Osteoblast (primary cell): ENCODE measurements at places on chromosomes 4 and X. TPM values are rescaled to one million over a fixed set of nuclear protein-coding genes. Genes with fewer than 3 reads are reported as not detected.

- DNase-seq = no peak
These were observed 146.2 kb downstream of the SPOCK3 start for GRCh38 chr4:167088115-167088514.

DNA sequence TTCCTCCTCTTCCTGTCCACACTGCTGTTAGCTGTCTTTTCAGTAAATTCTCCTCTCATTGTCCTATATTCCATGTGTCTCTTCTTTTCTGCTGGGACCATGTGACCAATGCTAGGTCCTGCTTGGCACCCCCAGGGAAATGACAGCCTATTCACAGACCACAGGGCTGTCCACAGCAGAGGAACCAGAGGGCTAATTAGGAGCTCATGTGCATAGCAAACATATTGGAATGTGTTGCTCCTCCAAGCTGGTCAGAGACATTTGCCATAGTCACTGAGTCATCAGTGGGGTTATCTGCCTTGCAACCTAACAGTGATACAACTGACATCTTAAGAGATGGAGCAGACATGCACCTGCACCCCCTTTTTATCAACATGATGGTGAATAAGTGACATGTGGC is 67.9 kb upstream of the PUDP start:
- peak; percentile 53 for DNase-seq

GRCh38 chr4:13705521-13706041 is 78.1 kb upstream of the BOD1L1 start:
- peak; percentile 9 for DNase-seq

GRCh38 chr4:68987007-68987406 is 35.4 kb upstream of the UGT2A3 start:
- no peak for DNase-seq

GRCh38 chr4:22707390-22707789 is 14.7 kb downstream of the GBA3 start:
- DNase-seq = no peak

DNA sequence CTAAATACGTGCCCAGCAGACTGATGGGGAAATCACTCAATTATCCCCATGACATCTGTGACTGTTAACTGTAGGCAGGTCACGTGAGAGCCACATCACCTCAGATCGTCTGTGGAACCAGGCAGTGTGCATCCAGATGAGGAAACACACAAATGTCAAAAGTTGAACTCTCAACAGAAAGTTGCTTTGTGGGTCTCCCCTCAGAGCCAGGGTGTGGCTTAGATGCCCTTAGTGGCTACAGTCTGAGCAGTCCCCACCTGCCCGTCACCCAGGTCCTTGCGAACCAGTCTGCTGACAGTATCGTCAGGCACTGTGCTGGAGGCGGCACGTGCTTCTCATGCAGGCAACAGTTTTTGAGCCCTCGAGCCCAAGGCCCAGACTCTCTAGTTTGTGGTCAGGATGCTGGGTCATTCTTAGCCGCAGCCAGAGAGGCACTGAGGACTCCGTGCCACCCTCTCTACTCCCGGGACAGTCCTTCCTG is 10.8 kb downstream of the TMEM187 start:
- peak; percentile 34 for DNase-seq

DNA sequence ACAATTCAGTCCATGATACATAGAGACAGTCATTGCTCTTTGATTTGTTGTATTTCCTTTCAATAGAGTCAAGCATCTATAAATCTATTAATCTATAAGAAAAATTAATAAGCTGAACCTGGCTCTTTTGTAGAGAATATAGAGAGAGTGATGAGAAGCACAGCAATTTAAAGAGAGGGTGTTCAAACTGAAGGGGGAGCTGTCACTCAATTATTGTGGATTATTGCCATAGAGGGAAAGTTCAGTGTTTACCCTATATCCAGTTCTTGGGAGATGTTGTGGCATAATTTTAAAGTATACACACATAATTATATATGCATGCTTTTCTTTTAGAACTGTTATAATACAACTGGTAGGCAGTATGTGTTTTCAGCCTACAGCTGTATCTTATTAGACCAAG is 1469.0 kb upstream of the PABPC4L start:
- DNase-seq = no peak

DNA sequence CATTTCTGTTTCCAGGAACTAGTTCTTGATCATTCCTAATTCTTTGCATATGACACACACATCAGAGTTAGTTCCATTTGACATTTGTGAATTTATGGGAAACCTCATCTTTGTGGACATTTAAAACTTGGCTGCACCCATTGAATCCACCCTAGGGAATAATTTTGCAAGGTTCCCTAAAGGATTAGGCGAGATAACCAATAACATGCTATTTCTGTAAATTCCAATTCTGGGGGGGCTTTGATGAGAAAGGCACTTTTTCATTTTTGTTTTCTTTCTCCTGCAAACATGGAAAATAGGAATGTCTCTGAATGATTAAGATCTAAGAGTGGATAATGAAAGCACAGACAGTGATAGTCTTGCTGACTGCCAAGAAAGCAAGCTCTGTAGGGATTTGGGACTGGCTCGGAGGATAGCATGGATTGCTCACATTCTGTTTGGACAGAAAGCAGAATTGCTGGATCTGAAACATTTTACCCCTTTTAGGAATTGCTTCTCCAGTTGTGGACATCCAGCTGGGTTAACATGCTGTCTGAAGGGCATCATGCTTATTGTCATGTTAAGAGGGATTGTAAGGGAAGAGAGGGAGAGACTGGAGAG is 145.1 kb downstream of the NHS start:
- no peak for DNase-seq

DNA sequence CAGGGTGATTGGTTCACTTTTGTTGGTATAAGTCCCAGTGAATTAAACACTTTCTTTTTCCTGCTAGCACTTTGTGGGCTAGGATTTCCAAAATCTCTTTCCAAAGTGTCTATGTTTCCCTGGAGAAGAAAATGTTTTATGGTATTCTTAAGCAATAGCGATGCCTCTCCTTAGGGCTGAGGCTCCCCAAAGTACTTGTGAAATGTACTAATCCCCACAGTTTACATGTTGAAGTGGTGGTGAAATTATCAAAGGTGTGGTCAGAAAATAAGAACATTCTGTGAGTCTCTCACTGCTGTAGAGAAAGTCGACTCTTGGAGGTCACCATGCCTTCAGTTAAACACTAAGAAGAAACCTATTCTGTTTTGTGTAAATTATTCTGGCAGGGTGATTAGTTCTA is 51.5 kb upstream of the AMELX start:
- DNase-seq = no peak

GRCh38 chr4:169791527-169792156 is 33.9 kb upstream of the HPF1 start:
- DNase-seq = peak; percentile 88

GRCh38 chr4:106996490-106996889 is 39.6 kb downstream of the DKK2 start:
- no peak for DNase-seq

DNA sequence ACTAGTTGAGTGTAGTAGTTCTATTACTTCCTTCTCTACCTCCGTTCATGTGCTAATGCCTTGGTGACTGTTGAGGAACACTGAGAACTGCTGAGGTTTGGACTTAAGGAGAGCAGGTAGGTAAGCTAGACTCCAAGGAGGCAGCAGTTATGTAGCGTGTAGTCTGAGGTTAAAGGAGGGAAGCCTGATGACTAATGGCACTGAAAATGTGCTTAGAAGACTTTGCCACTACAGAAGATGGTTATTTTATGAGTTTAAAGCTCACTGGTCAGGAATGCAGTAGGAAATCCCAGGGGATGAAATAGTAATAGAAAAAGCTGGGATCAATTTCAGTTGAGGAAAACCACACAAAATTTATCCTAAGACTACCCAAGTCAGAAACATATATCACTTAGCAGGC is 1077.3 kb downstream of the RAPGEF2 start:
- peak; percentile 42 for DNase-seq

GRCh38 chrX:115324194-115324593 is 34.7 kb downstream of the LUZP4 start:
- DNase-seq = no peak

- no peak for DNase-seq
These were observed 9.6 kb upstream of the NDUFC1 start for GRCh38 chr4:139311909-139312308.

GRCh38 chrX:72373136-72373535 is 67.4 kb upstream of the CITED1 start:
- DNase-seq = no peak

DNA sequence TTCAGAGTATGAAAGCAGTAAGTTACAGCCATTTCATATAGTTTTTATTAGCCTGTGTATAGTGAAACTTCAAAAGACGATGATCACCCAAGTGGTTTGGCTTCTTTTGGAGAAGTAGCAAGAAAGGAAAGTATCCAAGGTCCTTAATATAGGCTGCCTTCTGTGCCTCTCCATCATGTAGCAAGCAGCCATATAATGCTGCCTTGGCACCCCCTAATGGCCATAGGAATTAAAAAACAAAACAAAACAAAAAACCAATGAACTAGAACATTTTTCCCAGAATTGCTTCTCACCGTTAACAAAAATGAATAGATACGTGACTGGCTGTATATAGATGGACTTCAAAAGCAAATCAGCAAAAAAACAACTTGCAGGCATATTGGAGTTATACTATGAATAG is 18.9 kb downstream of the LAMP2 start:
- no peak for DNase-seq

DNA sequence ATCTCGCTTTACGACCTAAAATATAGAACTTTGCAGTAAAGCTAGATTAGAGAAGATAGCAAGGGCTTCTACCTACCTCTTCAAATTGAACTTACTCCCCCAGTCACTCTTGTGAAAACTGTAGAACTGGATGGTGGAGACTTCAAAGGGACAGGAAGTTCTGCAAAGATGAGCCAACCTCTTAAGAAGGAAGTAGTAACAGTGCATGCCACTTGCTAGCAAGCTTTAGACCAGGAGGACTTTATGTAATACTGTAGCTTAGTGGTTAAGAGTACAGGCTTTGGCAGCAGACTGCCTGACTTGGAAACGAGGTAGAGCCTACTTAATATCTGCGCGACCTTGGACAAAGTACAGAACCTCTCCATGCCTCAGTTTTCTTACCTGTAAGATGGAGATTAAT is 27.5 kb upstream of the VBP1 start:
- DNase-seq = no peak

DNA sequence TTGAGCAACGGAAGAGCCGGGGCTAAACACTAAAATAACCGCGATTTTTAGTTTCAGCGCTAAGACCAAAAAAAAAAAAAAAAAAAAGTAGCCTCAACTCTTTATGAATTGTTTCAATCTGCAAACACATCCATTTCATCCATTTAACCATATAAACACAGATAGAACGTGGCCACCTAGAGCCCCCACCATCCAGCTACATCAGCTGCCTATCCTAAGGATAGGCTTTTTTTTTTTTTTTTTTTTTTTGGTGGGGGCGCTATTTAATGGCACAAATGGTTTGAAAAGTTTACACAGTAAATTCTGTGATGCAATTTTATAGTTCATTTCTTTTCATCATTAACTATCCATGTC is 492 bp upstream of the HDAC8 start:
- DNase-seq = no peak

- no peak for DNase-seq
These were observed 47.2 kb upstream of the GK2 start for GRCh38 chr4:79455216-79455615.

DNA sequence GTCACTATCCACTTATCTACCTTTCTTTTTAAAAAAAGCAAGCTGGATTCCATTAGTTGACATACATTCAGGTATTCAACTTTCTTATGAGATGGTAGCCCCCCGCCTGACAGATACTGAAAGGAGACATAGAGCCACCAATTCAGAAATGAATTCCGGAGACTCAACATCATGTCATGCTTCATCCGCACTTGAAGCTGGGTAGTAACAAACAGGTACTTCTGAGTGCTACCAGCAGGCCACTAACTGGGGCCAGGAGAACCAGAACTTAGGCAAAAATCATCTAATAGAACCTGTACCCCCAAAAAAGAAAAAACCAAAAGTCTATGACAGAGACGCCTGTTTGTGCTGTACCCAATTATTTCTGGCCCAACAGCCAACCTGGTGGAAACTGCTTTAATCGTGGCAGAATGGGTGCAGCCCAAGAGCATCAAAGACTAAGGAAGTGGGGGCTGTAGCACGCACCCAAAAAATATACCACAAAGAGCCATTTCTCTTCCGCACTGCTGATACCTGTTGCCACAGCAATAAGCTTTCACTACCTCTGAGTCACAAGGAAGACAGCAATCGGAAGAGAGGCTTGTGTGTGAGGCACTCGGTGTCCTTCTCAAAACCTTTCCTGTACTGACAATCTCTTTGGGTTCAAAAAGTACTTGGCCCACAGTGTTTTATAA is 84.8 kb downstream of the AFAP1 start:
- DNase-seq = peak; percentile 49

GRCh38 chrX:68827256-68827655 is 1.6 kb upstream of the EFNB1 start:
- peak; percentile 49 for DNase-seq

- DNase-seq = no peak
These were observed 168.9 kb upstream of the EDNRA start for GRCh38 chr4:147311956-147312355.

DNA sequence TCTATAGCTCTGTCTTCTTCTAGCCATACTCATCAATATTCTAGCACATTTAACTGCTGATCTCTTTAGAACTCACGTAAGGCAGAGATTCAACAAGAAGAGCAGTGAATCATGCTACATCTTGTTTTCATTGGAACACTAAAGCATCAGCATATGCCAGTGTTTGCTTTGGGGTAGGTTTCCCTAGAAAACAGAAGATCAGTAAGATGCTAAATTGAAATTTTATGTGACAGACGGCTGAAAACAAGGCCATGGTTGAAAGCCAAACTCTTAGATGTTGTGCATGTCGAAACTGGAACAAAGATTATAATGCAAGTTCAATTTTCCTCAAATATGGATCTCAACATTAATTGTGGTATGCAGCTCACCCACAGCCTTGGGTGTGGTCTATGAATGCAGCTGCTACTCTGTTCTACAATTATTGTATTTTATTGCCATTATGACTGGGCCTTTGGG is 107.6 kb downstream of the PDLIM5 start:
- DNase-seq = no peak

The TEX13D gene
- not detected in 2 replicates for total RNA-seq

The RTL5 gene
- total RNA-seq = 2.1 and 2.2 TPM in 2 replicates

The GABRE gene
- total RNA-seq = 32.1 and 33.3 TPM in 2 replicates

The ARMCX1 gene
- 67.7 and 70.1 TPM in 2 replicates for total RNA-seq

The SLC38A5 gene
- 48.9 and 52.8 TPM in 2 replicates for total RNA-seq

The INTS6L gene
- total RNA-seq = 4.4 and 4.7 TPM in 2 replicates

The ARHGAP24 gene
- 52.5 and 81.3 TPM in 2 replicates for total RNA-seq

The PKD2 gene
- total RNA-seq = 106 and 111 TPM in 2 replicates

The PSAPL1 gene
- total RNA-seq = not detected in 2 replicates

The ESX1 gene
- total RNA-seq = not detected in 2 replicates
